ENCODE measurements at places on chromosomes 5 and 9.
A peak's percentile ranks its signal among the peaks of the same experiment; 100 is the strongest.

- peak; percentile 85 for DNase-seq
Measured at GRCh38 chr5:170755679-170756456, 27.7 kb upstream of the GABRP start.

DNA sequence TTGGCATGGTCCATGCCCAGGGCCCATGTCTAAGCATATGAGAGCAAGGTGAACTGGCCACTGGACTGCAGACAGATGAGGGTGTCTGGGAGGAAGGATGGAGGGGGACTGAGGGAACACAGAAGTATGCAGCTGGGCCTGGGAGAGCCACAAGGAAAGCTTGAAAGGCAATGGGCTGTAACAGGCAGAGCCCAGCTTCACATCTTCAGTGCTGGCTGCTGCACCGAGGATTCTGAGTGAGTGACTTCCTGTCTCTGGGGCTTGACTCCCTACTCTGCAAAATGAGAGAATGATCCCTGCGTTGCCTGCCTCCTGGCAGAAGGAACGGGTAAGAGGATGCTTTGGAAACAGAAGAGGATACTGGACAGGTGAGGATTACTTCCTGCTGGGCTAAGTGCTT, 29.0 kb downstream of the COL15A1 start:
- DNase-seq, result no peak

- DNase-seq, result no peak
Measured at GRCh38 chr5:147454996-147455677, 54.7 kb downstream of the DPYSL3 start.

DNA sequence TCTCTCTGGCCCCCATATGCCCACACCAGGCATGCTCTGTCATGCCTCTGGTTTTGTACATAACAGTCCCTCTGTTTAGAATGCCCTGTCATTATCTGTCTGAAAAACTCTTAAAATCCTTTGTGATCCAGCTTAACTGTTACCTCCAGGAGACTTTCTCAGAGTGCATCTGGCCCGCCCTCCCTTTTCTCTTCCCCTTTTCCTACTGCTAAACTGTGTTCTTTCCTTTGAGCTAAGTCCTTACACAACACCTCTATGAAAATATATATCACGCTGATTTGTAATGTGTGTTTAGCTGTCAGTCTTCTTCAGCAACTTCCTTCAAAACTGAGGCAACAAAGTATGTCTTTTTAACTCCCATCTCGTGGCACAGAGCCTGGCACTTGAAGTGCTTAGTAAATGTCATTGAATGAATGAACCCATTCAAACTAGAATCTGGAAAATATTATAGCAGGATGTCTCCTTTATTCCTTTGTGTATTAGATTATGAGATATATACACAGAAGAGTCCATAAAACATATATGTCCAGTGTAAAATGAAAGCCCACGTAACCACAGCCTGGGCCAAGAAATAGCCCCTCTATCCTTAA, 166.2 kb upstream of the KLF9 start:
- DNase-seq, result no peak

DNA sequence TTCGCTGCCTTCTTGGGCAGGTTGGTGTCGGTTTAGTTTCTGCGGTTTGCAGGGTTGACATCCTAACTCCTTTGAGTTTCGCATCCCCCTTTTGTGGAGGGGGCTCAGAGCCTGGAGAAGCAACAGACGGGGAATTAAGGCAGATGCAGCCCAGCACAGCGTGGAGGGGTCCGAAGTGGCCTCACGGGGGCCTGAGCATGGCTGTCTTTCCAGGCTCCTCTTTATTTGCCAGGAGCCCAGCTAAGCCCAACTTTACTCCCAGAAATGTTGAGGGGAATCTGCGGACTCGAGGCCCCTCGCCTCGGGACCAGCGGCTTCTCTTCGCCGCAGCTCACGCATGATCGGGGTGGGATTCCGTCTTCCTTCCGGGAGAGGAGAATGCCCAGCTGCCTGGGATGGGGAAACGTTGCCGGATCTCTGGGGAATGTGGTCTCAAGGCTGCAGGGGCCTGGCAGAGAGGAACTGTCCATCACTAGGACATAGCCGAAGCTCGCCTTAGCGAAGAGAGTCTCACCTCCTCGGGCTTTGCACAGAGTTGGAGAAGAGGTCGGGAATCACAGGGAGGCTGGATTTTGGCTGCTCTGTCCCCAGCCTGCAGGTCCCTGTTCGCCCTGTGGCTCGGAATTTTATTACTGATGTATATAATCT, 1.3 kb downstream of the RAI14 start:
- DNase-seq, result no peak

DNA sequence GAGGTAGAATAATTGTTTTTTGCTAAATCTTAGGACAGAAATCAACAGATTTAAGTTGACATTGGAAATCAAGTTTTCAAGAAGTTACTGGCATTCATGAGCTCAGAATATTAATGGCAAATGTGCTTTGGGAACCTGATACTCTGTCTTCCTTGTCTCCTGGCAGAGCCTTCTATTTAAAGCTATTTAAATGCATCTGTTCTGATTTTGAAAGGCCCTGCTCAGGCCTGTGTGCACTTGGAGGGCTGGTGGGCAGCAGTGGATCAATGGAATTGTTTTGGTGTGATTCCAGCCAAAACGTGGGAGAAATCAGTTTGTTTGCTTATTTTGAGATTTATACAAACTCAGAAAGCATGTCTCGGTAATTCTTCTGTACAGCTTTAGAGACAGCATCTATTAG, 38.5 kb downstream of the FBXL7 start:
- DNase-seq, result no peak

DNA sequence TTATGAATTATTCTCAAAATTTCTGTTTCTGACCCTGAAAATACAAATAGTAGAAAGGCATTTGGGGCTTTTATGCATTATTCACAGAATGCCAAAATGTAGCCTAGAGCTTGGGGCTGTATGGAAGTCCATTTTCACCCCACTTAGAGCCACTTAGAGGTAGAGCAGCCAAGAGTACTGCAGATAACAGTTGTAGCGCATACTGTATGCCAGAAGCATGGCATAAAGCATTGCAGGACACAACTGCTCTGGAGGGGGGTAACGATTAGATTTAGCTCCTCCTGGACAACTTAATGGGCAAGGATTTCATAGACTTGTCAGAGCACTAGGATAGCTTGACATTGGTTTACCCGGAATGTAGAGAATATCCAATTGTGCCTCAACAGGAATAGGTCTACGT, 15.7 kb downstream of the SLC31A1 start:
- no peak for DNase-seq

DNA sequence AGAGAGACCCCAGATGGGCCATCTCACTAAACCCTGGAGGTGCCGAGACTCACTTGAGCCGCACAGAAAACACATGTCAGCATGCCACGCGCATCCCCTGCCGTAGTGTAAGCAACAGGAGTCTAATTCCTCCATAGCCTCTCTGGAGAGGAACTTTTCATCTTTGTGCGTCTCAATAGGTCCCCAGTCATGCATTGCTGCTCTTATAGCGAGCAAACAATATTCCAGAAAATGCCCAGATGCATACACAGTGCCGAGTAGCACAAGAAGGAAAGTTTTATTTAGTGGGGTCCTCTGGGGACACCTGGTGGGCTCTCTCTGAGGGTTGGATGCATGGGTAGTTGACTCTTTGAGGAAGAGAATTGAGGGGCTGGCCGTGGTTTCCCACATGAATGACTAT, 97.9 kb upstream of the DAP start:
- no peak for DNase-seq

GRCh38 chr9:6184749-6185645, 30.6 kb upstream of the IL33 start:
- no peak for DNase-seq

GRCh38 chr9:115004545-115004944, 74.2 kb upstream of the TNFSF8 start:
- no peak for DNase-seq

- no peak for DNase-seq
Measured at GRCh38 chr9:77830618-77831285, 182.6 kb upstream of the GNA14 start.

DNA sequence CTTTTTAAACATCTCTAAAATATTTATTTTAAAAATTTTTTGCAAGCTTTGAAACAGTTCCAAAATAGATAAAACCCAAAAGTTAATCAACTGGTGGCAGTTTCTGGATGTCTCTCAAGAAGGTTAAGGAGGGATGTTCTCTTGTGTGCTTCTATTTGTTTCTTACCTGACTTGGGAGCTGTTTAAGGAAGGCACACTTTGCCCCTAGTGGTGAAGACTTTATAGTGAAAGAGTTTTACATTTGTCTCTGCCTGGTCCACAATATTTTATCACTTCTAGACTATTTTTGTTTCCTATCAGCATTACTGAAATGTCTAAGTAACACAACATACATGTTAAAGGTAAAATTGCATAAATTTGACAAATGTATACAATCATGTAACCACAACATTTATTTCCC, 552.8 kb downstream of the SEMA5A start:
- DNase-seq, result no peak

DNA sequence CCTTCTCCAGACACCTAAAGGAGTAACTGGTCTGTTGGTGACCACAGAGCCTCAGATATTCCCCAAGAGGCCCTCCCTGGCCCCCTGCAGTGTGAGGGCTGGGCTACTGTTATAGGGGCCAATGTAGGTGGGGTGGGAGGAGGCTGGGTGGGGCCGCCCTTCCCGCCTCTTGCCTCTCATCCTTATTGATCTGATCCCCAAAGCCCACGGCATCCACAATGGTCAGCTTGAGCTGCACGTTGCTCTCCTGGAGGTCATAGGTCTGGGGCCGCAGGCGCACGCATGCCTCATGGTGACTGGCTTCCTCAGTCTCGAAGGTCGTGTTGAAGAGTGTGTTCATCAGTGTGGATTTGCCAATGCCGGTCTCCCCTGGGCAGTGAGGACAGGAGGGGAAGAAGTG, 13.0 kb downstream of the SEPTIN8 start:
- no peak for DNase-seq

DNA sequence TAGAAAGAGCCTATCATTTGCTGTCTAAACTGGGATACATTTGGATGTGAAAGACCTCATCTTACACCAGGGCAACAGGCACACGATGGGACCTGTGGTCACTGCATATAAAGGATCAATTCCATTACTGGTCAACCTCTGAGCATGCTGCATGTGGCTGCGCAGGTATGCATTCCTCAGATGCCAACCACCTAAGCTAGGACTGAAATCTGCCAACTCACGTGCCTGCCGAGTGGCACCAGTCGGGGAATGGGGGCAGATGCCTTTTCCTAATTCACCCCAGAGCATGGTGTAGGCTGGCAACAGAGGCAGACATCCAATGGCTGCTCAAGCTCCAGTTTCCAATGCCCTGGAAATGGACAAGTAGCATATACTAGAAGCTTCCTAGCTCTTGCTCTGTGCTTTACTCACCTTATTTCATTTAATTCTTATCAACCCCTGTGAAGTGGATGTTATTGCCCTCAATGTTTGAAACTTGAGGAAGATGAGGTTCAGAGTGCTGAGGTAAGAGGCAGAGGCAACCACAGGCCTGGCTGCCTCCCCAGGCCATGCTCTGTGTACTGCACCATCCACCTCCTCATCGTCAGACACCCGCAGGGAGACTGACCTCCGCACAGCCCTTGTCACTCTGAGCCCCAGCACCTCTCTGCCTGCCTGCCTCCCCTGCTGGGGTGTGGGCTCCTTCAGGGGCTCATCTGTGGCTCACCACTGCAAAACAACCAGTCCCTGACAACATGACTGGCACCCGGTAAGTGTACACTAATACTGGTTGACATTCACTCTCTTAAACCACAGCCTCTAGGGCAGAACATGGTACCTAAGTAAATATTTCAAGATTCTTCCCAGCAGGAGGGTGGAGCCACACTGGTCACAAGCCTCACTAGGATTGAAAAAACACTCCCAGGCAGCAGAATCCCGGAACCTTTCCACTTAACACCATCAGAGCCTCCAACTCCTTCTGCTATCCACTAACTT, 228.5 kb downstream of the CRB2 start:
- peak; percentile 85 for DNase-seq

GRCh38 chr5:170176916-170177315, 55.9 kb upstream of the C5orf58 start:
- no peak for DNase-seq

- DNase-seq, result no peak
Measured at GRCh38 chr9:6068983-6069382, 53.6 kb upstream of the RANBP6 start.

GRCh38 chr9:128550226-128550625, 2.2 kb upstream of the SPTAN1 start:
- no peak for DNase-seq

DNA sequence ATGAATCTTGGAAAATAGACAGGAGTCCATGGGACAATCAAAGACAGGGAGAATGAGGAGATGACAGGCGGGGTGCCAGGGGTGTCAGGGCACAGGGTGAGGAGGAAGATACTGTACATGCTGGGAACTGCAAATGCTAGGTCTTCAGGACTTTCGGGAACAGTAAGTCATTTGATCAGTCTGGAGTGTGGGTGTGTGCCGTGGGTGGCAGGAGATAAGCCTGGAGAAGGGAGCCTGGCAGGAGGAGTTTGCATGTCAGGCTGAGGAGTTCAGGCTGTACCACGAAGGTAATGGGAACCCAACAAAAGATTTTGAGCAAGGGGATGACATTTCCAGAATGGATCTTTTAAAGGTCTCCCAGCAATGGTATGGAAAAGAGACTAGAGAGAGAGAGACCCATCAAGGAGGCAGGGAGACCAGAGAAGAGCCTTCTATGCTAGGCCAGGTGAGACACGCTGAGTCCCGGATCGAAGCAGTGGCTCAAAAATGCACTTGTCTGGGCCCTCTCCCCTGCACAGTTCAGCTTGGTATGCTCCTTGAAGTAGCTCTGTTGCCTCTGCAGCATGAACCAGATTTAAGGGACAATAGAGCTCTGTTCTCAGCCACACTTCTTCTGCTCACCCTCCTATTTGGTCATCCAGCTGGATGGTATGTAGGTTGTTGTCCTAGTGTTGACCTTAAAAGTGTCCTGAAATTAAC, 77.0 kb upstream of the FER start:
- no peak for DNase-seq

- no peak for DNase-seq
Measured at GRCh38 chr5:110345623-110346022, 380.8 kb downstream of the TMEM232 start.

GRCh38 chr9:135759676-135760300, 57.8 kb downstream of the KCNT1 start:
- DNase-seq, result no peak

DNA sequence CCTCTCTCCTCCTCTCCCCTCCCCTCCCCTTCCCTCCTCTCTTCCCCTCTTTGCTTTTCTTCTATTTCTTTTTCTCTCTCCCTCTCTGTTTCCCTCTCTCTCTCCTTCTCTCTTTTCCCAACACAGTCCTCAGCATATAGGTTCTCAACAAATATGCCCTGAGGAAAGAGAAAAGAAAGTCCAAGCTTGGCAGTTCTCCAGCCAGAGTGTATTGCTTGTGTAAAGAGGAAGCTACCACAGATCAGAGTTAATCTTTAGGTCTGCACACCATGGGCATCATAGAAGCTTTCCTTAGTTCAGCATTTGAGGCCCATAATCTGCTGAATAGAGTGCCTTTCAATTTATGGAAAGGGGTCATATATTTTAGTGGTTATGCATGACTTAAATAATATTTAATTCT, 382.8 kb upstream of the WWC1 start:
- no peak for DNase-seq

- DNase-seq, result no peak
Measured at GRCh38 chr5:77590347-77590746, 48.2 kb downstream of the OTP start.

GRCh38 chr5:174383210-174384167, 338.0 kb downstream of the NSG2 start:
- DNase-seq, result no peak
